ENCODE measurements at places on chromosomes 3 and 15. TPM values are rescaled to one million over a fixed set of nuclear protein-coding genes. Genes with fewer than 3 reads are reported as not detected.

The POLQ gene
- 0.22 TPM for polyA plus RNA-seq

The GREM1 gene
- polyA plus RNA-seq: 0.76 TPM

The SLC4A7 gene
- polyA plus RNA-seq: 1.3 TPM

The RNU6-1 gene
- polyA plus RNA-seq: not detected

The ROPN1 gene
- not detected for polyA plus RNA-seq

Data from adipose tissue (tissue), 3 donors.